ENCODE measurements at places on chromosomes 5 and 9. TPM values are rescaled to one million over a fixed set of nuclear protein-coding genes. Genes with fewer than 3 reads are reported as not detected.

DNA sequence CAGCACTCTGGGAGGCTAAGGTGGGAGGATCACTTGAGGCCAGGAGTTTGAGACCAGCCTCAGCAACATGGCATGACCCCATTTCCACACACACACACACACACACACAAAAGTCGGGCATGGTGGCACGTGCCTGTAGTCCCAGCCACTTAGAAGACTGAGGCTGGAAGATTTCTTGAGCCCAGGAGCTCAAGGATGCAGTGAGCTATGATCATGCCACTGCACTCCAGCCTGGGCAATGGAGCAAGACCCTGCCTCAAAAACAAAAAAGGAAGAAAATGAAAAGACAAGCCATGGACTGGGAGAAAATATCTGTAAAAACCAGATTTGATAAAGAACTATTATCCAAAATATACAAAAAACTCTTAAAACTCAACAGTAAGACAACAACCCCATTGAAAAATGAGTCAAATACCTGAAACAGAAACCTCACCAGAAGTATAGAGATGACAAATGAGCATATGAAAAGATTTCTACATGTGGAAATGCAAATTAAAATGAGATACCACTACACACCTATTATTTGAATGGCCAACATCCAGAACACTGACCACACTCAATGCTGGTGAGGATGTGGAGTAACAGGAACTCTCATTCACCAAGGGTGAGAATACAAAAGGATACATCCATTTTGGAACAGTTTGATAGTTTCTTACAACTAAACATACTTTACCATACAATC lies 24.7 kb downstream of the DNAJA1 start:
- DNase-seq: no peak

- DNase-seq: no peak
Measured at GRCh38 chr9:129850821-129851550, 15.7 kb downstream of the USP20 start.

- DNase-seq: no peak
Measured at GRCh38 chr9:32783168-32783891, at the start of gene TMEM215. TMEM215 (plus strand) TSS chr9:32783540; CDS start chr9:32784184, 644 bp downstream.

- no peak for DNase-seq
Measured at GRCh38 chr5:14716755-14717752, 52.5 kb downstream of the OTULIN start.

GRCh38 chr9:100430286-100430940 lies 3.5 kb downstream of the MSANTD3 start:
- no peak for DNase-seq

DNA sequence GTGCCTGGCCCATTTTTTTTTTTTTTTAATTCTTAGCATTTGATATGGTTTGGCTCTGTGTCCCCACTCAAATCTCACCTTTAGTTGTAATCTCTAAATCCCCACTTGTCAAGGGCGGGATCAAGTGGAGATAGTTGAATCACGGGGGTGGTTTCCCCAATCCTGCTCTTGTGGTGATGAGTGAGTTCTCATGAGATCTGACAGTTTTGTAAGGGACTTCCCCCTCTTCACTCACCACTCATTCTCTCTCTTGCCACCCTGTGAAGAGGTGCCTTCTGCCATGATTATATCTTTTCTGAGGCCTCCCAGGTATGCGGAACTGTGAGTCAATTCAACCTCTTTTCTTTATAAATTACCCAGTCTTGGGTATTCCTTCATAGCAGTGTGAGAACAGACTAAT lies 27.2 kb downstream of the NDUFAF2 start:
- peak; percentile 15 for DNase-seq

DNA sequence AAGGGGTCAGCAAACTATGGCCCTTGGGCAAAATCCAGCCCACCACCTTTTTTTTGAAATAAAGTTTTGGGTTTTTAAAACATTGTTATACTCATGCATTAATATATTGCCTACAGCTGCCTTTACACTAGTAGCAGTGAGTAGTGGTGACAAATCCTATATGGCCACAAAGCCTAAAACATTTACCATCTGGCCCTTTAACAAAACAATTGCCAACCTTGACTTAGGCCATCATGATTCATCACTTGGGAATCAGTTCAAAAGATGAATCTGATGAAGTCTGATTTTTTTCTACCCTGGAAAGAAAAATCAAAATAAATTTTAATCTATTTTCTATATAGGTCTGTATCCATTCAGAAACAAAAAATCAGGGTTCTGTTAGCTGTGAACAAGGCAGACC lies 484.9 kb downstream of the BNC2 start:
- DNase-seq: no peak

GRCh38 chr9:125650271-125650737 lies 56.7 kb downstream of the MAPKAP1 start:
- peak; percentile 96 for DNase-seq

DNA sequence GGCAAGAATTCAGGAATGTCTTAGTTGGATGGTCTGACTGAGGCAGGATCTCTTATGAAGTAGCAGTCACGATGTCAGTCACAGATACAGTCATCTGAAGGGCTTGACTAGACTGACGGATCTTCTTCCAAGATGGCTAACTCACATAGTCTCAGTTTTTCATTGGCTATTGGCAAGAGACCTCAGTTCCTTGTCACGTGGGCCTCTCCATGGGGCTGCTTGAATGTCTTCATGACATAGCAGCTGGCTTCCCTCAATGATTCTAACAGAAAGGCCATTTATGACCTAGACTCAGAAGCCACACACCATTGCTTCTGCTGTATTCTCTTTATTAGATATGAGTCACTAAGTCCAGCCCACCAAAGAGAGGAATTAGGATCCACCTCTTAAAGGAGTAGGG lies 4.7 kb downstream of the APC start:
- DNase-seq: no peak

DNA sequence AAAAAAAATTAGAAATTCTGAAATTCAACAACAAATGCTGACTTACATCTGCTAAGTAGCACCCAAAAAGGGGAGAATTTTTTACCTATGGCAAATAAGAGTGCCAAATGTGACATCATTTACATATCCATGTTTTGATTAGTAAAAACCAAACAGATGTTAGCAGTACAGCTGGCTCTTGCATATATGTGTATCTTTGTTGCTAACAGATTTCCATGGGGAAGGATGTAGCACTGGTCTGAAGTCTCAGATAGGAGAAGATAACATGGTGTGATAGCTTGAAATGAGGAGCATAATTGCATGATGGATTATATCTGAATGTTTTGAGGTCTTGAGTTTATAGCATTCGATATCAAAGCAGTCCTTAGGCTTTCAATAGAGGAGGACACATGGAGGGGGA lies 17.5 kb downstream of the PIK3R1 start:
- DNase-seq: no peak

DNA sequence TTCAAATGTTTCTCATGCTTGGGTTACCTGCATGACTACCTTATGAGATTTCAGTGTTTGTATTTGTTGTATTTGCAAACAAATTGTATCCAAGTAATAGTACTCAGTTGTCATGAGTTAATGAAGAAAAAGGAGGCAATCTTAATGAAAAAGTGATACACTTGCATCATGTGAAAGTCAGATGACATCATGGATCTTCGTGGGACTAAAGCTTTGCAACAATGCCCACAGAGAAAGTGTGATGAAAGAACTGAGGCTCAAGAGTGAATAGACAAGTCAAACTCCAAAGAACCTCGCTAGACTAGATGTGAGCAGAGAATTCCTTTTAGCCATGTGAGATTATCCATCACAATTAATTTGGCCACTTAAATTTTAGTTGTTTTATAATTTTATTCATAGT lies 75.4 kb upstream of the ADRB2 start:
- peak; percentile 73 for DNase-seq

- no peak for DNase-seq
Measured at GRCh38 chr9:91354881-91355280, 6.8 kb downstream of the AUH start.

GRCh38 chr5:103066326-103066725 lies 53.6 kb downstream of the GIN1 start:
- no peak for DNase-seq

DNA sequence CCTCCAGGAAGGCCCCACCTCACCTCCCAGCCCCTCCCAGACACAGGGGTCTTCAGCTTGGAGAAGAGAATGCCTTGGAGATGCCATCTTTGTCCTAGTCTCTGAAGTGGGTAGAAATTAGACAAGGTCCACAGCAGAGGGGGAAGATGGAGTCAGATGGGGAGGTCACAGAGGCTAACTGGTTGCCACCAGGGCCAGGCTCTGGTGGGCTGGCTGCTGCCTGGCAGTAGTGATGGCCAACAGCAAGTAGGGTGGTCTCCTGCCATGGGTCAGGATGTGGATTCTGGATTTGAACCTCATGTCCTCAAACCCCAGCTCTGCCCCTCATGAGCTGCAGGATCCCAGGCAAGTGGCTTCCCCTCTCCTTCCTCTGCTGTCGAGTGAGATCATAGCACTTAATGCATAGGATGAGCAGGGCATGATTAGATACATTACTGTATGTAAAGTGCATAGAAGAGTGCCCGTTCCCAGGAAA lies 38.7 kb upstream of the NEK6 start:
- DNase-seq: peak; percentile 66

- DNase-seq: no peak
Measured at GRCh38 chr5:141319202-141319601, 1.4 kb downstream of the TAF7 start.

DNA sequence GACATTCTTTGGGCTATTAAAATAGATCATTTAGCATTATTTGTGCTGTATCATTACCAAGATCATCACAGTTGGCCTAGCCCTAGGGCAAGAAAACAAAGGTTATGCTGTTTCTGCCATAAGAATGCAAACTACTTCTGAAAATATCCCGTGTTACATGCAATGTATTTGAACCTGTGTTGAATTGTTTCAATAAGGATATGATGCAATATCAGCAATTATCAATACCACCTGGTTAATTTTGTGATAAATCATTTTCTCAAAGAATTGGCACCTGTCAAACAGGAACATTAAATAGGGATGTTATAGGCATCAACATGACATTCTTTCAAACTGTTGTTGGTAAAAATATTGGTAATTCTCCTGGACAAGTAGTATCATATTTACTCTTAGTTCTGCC lies 2002.0 kb upstream of the CDH9 start:
- no peak for DNase-seq

GRCh38 chr5:2749514-2750025 lies 1.9 kb downstream of the IRX2 start:
- DNase-seq: no peak

DNA sequence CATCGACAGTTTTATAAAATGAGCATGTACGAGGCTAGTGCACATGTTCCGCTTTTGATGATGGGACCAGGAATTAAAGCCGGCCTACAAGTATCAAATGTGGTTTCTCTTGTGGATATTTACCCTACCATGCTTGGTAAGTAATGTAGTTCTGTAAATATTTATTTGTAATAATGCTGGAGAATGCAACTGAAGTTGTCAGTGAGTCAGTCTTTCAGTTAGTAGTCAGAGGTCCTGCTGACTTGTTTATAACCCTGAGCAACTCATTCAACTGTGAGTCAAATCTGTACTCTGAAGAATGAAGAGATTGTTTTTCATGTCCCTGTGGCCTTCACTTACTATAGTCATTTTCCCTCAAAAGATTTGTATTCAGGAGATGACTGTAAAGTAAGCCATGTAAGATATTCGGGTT lies 28.4 kb upstream of the GPR150 start:
- DNase-seq: no peak

DNA sequence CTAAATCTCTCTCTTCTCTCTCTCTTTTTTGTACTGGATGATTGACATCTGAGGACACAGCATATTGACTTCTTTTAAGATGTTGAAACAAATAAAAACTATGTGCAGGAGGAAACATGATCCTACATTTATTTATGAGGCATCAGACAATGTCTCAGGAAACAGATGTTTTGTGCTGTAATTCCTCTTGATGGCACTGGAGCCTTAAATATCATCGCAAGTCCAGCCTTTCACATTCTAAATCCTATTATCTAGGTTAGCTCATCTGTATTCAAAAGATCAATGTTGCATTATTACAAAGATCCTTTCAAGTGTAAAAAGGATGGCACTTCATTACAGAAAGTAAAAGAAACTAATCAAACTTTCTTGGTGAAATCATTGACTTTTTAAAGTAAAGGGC lies 63.9 kb downstream of the MAT2B start:
- no peak for DNase-seq

STKLD1 gene
- polyA plus RNA-seq: not detected

TBC1D2 gene
- polyA plus RNA-seq: 34.4 TPM

POU5F2 gene
- polyA plus RNA-seq: not detected

CFAP157 gene
- 0.06 TPM for polyA plus RNA-seq

ECM2 gene
- polyA plus RNA-seq: 0.15 TPM

TMCO6 gene
- 45.5 TPM for polyA plus RNA-seq

CYLC2 gene
- not detected for polyA plus RNA-seq
